ENCODE measurements at places on chromosomes 6 and 20.

DNA sequence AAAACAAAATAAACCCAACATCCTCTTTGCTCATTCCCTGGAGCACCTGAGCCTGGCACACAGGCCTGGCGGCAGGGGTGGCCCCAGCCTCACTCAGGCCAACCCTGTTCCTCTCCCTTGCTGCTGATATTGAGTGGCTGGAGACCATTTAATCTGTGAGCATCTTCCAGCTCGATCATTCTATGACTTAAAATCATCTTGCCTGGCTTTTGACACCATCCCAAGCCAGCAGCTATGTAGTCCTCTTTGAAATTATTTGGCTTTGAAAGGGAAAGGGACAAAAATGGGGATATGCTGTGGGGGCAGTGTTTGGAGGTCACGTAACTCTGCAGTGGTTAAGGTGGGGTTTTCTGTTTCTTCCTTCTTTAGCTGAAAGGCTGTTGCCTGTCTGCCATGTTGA, 22.8 kb downstream of the EZR start:
- DNase-seq, result no peak

- DNase-seq, result peak; percentile 86
Measured at GRCh38 chr6:30744054-30744805, at the start of gene IER3. Gene IER3, minus strand, starts transcription at chr6:30744547. Its CDS starts 29 bp downstream, at chr6:30744518.

DNA sequence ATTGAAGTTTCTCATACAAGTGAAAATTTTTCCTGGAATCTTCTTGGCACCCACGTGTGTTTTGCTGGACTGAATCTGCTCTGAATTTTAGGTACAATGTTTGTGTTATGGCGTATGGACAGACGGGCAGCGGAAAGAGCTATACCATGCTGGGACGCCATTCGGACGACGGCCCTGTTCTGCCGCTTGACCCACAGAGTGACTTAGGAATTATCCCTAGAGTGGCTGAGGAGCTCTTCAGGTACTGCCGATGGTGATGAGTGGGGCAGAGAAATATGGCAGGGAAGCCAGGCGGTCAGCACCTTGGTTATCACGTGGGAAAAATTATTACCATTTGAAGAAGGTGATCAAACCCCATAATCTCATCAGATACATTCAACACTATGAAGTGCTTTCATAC, 36.3 kb downstream of the KIF25 start:
- DNase-seq, result no peak

DNA sequence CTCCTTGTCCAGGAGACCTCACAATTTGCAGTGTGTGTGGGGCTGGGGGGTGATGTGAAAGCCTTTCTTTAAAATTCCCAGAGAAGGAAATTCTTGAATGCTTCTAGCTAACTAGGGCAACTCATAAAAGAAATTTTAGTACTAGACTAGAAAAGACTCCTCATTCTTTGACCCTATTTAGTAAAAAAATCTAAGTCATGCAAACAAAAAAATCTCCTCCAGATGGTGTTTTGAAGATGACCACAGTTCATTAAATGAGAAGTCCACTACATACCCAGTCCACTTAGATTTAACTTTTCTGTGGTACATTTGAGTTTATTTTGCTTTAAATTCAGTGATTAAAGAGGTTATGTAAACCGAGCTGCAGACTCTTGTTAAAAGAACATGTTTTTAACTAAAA, 67.5 kb downstream of the NDUFAF5 start:
- no peak for DNase-seq

GRCh38 chr20:45365444-45365970, 2.6 kb downstream of the SYS1 start:
- DNase-seq, result no peak

GRCh38 chr6:34032856-34033255, 113.0 kb downstream of the GRM4 start:
- no peak for DNase-seq

DNA sequence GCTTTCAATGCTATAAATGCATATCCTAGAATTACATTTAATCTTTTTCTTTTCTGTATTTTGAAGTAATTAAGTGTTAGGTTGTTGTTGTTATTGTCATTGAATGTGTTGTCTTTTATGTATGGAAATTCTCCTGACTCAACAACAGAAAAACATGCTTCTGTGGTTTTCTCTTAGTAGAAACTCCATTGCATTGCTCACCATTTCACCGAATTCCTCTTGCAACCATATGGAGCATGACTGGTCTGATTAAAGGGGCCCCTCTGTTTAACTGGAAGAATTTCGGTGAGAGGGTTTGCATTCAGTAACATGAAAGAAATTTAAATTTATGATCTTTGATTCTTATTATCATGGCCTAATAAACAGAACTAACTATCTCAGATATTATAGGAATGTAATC, 454.3 kb upstream of the JARID2 start:
- DNase-seq, result no peak

DNA sequence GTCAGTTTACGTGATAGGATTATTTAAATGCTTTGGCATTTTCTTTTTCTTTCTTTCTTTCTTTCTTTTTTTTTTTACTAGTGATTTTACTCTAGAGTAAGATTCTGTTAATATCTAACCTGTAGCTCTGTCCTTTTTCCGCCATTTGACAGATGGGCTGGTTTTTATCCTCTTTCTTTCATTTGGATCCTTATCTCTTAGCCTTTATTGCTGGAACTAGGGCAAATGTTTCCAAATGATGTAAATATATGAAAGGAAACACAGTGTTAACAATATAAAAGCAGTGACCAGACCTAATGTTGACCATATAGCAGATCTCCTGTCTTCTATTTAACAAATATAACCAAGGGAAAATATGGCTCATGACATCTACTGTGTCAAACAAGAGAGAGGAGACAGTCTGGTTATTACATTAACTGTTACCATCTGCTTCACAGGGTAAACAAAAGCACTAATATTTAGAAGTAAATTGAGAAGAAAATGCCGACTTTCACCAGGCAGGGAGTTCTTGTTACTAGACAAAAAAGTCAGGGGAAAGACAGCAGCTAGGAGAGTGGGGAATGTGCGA, 59.8 kb upstream of the GCLC start:
- no peak for DNase-seq

DNA sequence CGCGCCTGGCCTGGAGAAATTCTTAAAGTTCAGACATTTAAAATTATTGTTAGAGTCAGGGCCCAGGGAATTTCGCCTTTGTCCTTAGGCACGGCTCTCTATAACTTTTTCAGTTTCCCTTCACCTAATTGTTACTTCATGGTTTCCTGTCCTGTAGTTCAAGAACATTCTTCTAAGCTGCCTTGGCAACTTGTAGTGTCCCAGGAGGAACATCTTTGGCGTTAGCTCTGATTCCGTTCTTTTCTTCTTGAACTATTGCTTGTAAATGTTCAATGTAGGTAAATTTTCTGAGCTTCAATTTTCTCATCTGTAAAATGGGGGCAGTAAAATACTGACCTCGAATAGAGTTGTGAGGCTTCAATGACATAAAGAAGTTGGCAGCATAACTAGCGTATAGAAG, 41.8 kb downstream of the TIAM2 start:
- no peak for DNase-seq

- peak; percentile 88 for DNase-seq
Measured at GRCh38 chr20:45781391-45781931, 10.2 kb downstream of the WFDC3 start.

DNA sequence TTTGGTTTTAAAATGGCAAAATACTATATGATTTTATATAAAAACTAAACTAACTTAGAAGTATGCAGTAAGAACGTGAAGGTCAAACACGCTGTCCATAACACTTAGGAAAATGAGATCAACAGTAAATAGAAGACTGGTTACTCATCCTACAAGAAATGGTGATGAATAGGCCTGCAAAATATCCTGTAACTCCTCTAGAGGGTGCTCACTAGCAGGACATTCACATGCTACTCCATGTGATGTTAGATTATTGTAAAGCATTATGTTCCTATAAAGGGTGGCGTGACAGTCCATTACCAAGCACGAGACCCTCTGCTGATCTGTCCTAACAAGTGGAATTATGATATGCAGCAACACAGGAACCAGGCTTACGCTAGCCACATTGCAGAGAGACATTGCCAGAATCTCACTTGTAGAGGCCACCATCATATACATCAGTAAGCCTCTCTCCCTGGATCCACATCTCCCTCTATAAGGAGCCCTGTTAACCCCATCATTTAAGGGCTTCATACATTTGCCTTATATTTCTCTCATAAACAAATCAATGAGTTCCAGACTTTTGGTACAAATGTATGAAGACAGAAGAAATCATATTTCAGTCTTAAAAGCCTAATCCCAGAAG, 18.0 kb upstream of the DEFB129 start:
- DNase-seq, result peak; percentile 29

- DNase-seq, result no peak
Measured at GRCh38 chr20:49886571-49887213, 28.6 kb downstream of the SPATA2 start.

- no peak for DNase-seq
Measured at GRCh38 chr20:6884114-6884513, 116.6 kb downstream of the BMP2 start.

DNA sequence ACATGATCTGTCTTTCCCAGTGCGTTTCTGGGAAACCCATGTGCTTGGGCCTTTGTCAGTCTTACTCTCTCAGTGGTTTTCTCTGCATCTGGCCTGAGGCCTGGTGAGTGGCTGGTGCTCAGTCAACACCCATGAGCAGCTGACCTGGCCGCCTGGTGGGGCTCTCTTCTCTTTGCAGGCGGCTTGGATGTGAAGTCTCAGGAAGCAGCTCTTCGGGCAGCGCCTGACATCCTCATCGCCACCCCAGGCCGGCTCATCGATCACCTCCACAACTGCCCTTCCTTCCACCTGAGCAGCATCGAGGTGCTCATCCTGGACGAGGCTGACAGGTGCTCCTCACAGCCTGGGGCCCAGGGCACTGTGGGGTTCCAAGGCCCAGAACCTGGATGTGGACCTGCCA, 10.8 kb downstream of the DDX27 start:
- DNase-seq, result no peak

DNA sequence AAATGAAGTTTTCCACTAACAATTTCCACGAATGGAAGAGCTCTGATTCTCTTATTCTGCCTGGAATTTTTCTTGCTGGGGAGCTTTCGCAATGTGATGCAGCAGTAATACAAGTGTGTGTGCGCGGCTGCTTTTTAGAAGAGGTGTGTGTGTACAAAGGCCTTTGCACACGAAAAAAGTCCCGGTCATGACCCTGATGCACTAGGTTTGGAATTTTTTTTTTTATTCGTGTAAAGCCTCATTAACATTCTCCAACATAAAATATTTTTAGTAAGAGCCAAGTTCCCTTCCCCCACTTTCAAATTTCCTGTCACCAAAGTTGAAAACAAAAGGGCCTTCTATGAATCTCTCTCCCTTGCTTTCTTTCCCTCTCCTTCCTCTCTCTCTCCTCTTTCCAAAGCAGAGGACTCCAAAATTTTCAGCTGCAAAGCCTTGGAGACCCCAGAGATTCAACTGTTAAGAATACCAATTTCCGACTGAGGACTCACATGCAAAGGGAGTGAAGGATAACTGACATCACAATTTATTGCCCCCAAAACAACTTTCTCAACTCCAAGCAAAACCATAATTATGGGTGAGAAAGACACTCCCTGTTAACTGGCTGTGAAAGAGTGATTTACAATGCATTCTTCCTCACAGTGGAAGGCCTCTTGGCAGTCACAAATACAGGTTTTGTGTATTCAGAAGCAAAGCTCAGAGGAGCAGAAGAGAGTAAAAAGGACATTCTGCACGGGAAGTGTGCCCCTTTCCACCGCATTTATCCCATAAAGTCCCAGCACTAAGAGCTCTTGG, 421.2 kb upstream of the JARID2 start:
- DNase-seq, result no peak

DNA sequence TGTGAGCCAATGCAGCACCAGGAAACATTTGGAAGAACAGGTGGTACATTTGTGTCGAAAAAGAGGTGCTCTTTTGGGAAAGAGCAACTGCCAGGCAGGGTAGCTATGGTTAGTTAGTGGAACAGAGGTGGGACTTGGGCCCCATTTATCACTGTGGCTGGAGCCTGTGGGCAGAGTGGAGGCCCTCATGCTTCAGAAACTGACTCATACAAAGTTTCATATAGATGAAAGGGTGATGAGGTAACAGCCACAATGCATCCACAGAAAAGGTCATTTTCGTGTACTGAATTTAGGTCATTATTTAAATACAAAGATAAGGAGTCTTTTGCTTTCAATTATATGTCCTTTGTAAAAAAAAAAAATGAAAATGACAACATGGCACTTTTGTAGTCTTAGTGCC, 76.4 kb upstream of the HS3ST5 start:
- DNase-seq, result no peak

DNA sequence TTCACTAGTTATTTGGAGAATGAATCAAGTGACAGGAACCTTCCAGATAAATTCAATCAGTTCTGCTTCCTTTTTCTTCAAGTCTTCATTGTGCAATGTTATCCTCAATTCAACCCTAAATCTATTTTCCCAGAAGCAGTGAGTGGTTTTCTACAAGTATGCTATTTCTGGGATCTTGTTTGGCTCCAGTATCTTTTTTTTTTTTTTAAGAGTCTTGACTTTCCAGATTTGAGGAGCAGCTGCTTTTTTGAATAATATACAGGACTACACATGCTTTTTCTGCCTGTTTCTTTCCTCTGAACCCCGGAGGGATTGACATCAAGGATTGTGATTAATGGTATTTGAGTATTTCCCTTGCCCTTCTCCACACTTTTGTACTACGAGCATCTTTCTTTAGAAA, 339.2 kb upstream of the JAG1 start:
- DNase-seq, result no peak

DNA sequence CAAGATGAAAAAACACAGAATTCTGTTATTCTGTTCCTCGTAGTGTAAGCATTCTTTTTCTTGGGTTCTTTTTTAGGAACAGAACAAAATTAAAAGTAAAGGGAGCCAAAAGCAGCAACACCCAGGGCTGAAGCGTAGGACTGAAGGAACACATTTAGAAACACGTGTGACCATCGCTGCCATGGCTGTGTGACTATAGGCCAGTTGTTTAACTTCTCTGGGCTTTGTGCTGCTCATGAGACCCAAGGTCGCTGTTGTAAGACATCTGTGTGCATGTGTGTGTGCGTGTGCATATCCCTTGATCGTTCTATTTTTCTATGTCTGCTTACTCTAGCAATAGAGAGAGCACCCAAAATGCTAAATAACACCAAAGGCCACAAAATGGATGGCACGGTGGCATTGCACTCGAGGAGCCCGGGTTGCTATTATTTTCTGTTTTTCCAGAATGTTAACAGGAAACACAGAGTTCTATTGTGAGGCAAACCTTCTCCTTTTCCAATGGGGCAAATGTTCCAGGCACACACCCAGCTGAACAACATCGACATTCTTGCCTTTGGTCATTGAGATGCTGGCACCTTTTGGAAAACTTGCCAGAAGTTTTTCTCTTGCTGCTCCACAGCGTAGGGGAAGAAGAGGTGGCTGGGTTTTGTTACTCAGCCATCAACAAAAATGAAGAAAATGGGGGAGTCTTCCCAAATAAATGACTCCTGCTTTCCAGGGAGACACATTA, 267.8 kb upstream of the ECI2 start:
- DNase-seq, result no peak
